ENCODE measurements at places on chromosomes 7 and 10.

DNA sequence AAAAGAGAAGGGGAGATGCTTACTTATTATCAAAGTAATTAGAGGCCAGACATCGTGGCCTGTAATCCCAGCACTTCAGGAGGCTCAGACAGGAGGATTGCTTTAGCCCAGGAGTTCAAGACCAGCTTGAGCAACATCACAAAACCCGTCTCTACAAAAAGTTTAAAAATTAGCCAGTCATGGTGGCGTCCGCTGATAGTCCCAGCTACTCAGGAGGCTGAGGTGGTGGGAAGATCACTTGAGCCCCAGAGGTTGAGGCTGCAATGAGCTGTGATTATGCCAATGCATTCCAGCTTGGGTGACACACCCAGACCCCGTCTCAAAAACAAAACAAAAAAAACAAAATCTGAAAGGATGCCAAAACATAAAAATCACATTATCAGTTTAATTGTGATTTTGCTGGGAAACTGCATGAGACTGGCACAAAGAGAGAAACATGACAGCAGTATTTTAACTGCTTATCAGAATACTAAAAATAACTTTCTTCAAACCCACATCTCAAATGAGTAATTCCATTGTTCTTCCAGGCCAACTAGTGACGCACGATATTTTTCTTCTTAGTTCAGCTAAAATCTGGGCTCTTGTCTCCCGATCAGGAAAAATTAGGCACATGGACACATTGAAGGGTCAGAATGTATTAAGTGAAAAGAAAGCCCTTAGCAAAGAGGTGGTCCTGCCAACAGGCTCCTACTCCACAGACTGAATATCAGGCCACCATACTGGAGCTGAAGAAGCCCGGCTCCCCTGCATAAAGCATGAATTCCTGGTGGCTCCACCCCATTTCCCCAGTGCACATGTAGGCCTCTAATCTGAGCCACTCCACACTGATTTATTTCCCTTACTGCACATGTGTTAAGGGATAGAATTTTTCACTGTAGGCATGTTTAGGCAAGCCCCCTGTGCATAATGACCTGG, 9.6 kb upstream of the CCM2 start:
- DNase-seq = no peak

DNA sequence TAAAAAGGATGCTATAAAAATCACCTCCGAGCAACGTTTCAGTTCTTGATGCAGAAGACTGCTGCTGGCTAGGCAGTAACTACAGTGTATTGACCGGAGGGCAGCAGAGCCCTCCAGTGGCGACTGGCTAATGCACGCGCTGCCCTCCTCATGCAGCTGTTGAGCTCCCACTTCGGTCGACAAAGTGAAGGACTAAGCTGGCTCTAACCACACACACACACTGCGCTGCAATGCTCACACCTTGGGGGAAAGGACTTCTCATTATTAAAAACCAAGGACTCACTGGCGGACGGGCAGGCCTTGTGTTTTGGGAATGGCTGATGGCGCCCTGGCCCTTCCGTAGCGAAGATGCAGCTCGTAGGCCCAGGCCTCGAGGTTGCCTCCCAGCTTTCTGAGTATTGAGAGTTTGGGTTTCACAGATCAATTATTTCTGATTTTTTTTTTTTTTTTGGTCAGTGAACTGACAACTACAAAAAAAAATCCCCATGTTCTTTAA, 120.9 kb upstream of the DIP2C start:
- no peak for DNase-seq

- DNase-seq = no peak
Measured at GRCh38 chr10:35564341-35564968, 40.7 kb upstream of the GJD4 start.

DNA sequence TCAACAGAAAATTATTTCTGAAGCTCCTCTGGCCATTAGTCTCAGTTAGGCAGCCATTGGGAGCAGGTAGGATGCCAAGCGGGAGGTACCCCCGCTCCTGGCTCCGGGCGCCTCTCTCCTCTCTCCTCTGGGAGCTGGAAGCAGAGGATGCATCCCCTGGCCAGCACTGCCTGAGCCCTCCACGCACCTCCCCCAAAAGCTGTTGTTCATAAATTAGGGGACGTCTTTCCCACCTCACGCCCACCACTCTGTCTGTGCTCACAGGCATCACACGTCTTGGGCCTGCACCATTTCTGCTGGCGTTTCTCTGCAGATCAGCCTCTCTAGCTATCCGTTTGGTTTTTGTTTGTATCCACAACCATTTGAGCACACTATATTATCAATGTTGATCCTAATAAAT, 609.0 kb upstream of the FOXK1 start:
- DNase-seq = no peak

- DNase-seq = no peak
Measured at GRCh38 chr7:125775317-125775716, 845.7 kb upstream of the POT1 start.

DNA sequence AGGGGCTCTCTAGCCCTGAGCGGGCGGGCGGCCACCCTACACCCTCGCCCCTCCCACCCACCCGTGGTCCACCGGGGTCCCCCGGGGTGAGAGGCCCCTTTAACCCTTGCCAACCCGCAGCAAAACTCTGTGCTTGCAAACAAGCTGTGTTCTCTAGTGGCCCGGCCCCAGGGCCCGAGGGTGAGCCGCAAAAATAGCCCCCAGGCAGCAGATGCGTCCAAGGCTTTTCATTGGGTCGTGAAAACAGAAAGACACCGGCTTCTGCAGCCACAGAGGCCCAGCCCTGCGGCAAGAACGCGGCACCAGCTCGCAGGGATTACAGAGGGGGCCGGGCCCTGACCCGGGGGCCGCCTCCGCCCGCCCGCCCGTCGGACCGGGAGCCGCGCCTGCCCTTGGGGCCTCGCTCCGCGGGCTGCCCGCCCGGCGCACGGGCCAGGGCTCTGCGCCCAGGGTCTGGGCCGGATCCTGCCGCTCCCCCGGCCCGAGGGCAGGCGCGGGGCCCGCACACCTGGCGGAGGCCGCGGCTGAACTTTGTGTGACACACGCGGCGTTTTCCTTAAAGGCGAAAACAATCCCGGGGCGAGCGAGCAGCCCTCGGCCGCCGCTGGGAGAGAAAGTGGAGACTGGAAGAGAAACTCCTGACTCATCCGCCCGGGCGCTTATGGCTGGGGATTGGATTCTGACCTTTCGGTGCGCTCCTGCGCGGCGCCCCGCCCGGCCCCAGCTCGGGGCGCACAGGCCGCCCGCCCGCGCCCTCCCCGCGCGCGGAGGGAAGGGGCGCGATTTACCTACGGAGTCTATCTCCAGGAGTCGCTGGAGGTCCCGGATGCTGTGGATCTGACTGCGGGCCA, 2.8 kb downstream of the PDGFA start:
- peak; percentile 72 for DNase-seq

- peak; percentile 17 for DNase-seq
Measured at GRCh38 chr7:137801003-137801402, 45.8 kb downstream of the DGKI start.

DNA sequence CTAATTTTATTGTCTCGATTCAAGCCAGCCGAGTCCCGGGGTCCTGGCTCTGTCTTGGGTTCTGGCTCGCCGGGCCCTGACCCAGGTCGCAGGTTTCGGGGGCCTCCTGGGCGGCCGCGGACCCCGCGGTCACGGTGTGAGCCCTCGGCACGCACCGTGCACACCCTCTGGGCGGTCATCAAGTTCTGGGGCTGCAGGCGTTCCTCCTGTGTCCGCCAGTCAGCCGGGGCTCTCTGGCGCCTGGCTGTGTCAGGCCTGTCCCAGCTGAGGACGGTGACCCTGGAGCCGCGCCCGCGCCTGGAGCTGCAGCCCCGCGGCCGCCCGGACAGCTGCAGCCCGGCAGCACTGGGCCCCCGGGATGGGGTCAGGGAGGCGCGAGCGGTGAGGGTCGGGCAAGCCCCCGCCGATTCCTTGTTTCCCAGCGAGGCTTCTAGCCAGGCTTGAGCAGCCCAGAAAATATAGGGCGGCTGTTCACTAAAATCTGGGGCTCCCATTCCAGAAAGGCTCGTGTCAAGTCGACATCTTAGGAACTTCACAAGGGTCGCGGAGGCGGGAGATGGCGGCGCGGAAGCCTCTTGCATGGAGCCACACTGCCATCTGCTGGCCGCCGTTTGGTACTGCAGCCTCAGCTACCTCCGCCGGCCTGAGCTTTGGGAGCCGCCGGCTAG, 4.2 kb upstream of the HOXA7 start:
- DNase-seq = peak; percentile 48

- DNase-seq = no peak
Measured at GRCh38 chr7:44798649-44799305, 2.3 kb downstream of the PPIA start.

GRCh38 chr7:137591421-137591837, 247.9 kb upstream of the PTN start:
- peak; percentile 17 for DNase-seq

DNA sequence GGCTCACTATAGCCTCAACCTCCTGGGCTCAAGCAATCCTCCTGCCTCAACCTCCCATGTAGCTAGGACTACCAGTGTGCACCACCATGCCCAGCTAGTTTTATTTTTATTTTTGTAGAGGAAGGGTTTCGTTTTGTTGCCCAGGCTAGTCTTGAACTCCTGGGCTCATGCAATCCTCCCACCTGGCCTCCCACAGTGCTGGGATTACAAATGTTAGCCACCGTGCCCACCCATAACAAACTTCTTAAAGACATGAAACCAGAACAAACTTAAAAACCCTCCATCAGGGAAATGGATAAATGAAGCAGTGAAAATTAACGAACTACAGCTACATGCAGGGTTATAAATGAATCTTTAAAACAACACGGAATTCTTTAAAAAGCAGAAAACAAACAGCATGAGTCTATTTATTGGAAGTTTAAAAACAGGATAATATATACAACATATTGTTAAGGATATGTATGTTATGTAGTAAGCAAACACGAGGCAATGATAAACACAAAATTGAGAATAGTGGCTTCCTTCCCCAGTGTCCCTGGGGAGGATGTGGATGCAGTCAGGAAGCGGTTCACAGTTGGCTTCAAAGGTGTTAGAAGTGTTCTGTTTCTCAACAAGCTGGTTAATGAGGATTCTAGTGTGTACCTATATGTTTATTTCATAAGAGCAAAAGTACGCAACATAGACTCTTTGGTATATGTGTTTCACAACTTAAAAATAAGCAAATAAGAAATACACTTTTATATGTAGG, 128.2 kb upstream of the IMMP2L start:
- DNase-seq = no peak

GRCh38 chr10:59470570-59470969, 108.2 kb upstream of the FAM13C start:
- DNase-seq = no peak

GRCh38 chr7:75993689-75994387, 557 bp downstream of the TMEM120A start:
- peak; percentile 44 for DNase-seq

- DNase-seq = no peak
Measured at GRCh38 chr10:120271696-120272095, 185.3 kb upstream of the PLPP4 start.

DNA sequence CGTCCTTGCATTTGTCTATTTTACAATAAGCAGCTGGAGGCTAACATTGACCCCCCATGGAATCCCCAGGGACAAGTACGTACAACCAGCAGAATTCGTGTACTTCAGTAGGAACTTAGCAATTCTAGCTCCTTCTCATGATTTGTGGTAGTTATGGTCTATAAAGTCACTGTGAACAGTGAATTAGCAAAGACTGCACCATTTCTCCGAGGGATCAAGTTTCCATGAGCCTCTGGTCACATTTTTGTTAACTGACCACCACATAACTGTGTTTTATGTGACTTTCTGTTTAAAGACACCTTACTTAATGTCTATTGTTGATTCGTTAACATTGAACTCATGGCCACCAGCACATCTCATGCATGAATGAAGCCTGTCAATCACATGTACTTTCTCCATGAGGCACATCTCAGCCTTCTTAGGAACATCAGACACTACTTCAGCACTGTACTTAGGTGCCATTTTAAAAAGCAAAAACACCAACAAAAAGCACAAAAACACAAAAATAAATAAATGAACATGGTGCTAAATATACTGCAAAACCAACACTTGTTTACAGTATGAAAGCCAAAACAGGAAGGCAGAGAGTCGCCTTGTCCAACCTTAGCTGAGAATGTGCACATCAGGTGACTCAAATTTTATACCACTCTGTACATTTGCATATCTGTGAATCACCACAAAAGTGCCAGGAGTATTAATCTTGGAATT, 9.0 kb upstream of the UCN3 start:
- no peak for DNase-seq

GRCh38 chr7:41420421-41420820, 282.5 kb downstream of the INHBA start:
- DNase-seq = no peak

DNA sequence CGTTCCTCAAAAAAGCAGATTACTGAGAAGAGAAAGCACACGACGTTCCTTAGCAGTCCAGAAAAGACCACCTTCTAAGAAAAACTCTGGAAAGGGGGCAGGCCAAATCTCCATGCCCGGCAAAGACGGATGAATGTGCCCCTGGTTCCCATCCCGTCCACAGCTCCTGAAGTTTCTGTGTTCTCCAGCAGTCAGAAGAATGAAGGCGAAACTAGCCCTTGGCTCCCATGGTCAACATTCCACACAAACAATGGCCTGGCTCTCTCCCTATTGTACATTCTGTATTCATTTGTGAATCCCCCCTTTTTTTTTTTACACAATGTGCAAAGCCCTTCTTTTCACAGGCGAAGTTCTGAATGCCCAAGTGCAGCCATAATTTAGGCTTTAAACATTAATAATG, 5.3 kb downstream of the CTBP2 start:
- DNase-seq = no peak

DNA sequence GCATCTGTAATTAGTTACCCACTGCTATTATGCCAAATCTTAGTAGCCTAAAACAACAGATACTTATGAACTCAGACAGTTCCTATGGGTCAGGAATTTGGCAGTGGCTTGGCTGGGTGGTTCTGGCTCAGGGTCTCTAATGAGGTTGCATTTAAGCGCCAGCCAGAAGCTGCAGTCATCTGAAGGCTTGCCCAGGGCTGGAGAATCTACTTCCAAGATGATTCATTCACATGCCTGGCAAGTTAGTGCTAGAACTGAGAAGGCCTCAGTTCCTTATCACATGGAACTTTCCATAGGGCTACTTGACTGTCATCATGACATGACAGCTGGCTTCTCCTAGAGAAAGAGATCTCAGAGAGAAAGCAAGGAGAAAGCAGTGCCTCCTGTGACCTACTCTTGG, 121.3 kb downstream of the AVL9 start:
- peak; percentile 49 for DNase-seq

GRCh38 chr10:92657024-92657423, 32.7 kb upstream of the HHEX start:
- no peak for DNase-seq

- no peak for DNase-seq
Measured at GRCh38 chr7:96179837-96180236, 142.1 kb downstream of the SLC25A13 start.

DNA sequence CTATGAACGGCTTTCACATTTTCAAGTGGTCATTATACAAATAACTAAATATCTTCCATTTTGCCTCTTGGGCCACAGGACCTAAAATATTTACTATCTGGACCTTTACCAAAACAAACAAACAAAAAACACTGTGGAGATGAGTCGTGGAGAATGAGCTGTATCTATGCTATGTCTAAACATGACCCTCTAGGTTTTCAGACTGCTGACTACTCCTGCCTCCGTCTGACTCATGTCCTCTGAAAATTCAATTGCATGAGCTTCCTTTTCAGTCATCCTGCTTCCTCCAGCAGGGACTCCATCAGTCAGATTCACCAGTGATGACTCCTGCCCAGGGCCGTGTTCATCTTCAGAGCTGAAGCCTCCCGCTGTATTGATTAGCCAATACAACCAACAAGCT, 96.8 kb downstream of the COL28A1 start:
- DNase-seq = peak; percentile 95

- no peak for DNase-seq
Measured at GRCh38 chr7:30831936-30832335, 60.7 kb downstream of the MINDY4 start.

All from amniotic stem cell (primary cell).